ENCODE measurements at places on chromosomes 2 and 18.

DNA sequence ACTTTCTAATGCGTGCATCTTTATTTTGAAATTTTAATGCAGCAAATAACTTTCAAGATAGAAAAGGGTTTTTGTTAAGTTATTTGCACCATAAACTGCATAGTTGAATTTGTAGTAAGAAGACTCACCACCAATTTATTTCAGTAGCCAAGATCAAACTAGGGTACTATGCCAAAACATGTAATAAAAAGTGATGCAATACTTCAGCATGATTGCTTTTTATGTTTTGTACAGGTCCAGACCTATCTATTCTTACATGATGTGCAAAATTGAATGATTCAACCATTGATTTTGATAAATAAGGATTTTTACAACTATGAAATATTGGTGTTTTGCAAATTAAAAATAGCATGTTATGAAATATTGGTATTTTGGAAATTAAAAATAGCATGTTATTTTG, 26.7 kb downstream of the AGPS start:
- peak; percentile 14 for DNase-seq

DNA sequence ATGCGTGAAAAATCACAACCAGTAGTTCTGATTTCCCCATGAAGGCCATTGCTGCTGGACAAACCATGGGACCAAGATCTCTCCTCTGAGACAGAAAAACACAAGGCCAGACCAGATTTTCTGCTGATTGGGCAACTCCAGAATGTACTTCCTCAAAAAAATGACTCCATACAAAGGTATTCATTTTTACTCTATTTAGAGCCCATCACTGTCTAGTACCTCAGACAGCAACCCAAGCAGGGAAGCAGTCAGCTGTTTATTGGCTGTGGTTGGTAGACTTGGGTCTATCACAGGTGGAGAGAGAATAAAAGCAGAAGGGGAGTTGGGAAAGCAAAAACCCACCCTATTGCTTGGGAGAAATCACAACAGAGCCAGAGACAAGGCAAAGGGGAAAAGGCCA, 219.9 kb downstream of the PIK3C3 start:
- no peak for DNase-seq

DNA sequence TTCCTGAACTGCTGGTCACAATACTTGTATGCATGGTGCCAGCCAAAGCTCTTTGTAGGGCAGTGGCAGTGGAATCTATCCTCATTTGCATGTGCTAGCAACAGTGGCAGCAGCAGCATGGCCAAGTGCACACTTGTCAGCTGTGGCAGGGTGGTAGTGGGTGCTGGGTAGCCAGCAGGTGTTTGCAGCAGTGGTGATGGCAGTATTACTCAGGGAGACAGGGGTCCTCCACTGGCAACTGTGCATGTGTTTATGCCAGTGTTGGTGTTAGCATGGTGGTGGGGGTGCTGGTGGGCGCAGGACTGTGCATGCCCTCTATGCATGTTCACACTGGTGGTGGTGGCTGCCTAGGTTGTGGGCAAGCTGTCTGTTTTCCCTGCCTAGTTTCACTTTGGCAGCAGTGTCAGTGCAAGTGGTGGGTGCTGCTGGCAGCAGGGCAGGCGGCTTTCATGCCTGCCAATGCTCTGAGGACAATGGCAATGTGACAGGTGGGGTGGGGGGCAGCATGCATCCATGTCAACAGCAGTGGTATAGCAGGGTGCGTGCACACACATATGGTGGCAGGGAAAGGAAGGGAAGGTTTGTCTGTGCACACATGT, 41.2 kb downstream of the GALNT13 start:
- DNase-seq: no peak

GRCh38 chr18:2263303-2263890, 307.9 kb downstream of the METTL4 start:
- DNase-seq: no peak

DNA sequence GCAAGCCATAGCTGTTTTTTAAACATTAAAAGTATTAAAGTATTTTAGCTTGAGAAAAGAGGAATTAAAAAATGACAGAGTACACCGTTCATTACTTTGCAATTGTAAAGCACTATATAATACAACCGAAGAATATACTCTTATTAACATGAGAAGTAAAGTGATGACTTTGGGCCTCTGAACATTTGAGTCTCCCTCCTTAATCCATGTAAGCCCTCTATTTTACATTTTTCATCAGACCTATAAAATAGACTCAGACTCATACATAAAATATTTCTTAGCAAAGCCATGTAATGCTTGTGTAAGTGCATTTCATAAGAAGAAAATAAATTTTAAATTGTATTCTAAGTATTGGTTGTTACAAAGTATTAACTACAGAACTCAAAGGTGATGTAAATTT, 198.6 kb downstream of the LRP1B start:
- no peak for DNase-seq

All from DMS 273 treated with DMSO at 0.1 percent for 48 hours (cell line).